CD8-positive, alpha-beta memory T cell (primary cell): ENCODE measurements at places on chromosomes 1 and 21. TPM values are rescaled to one million over a fixed set of nuclear protein-coding genes. Genes with fewer than 3 reads are reported as not detected.

The BRINP2 gene
- not detected for total RNA-seq

The ARHGEF2 gene
- total RNA-seq, result 176 TPM

The DAB1 gene
- not detected for total RNA-seq

The PGLYRP4 gene
- not detected for total RNA-seq

The KCNK1 gene
- 1.1 TPM for total RNA-seq

The LCE1C gene
- not detected for total RNA-seq

The ROR1 gene
- not detected for total RNA-seq

DNA sequence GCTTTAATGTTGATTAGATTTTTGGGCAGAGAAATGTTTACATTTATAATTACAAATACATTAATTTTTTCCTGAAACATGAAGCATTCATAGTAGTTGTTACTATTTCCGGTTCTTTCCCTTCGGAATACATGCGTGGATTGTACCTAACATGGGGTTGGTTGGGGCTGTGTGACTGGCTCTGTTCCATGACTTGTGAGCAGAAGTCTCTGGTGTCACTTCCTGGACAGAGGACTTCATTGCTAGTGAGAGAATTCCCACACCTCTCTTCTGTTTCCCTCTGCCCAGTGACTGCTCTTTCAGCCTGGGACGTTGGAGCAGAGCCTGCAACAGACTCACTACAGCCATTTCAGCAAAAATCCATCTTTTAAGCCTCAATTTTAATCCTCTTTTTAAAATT is 231.4 kb downstream of the GRIK1 start:
- H3K4me3 ChIP-seq, result no peak overlapping the region
- no peak overlapping the region for H3K27ac ChIP-seq
- no peak for DNase-seq
- no peaks in the 10 kb centered on the region for H3K4me1 ChIP-seq

DNA sequence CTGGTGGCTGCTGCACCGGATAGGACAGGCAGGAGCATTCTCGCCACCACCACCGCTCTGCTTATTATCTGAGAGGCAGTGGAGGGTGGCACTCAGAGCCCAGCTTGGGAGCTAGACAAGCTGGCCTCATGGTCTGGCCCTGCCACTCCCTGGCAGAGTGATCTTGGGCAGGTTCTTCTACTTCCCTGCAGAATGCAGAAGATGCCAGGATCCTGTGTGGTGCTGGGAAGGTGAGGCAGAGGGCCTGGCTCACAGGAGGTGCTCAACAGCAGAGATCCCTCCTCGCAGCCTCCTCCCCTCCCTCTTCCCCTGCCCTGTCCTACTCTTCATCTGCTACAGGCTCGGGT is 60.4 kb downstream of the ARHGEF10L start:
- no peaks in the 10 kb centered on the region for H3K4me1 ChIP-seq
- no peaks in the 10 kb centered on the region for H3K36me3 ChIP-seq
- no peaks in the 10 kb centered on the region for H3K27me3 ChIP-seq
- H3K27ac ChIP-seq, result no peak overlapping the region

- H3K27ac ChIP-seq, result no peak overlapping the region
- no peak for DNase-seq
These were observed 226.3 kb upstream of the B3GALT2 start for GRCh38 chr1:193412748-193413147.

DNA sequence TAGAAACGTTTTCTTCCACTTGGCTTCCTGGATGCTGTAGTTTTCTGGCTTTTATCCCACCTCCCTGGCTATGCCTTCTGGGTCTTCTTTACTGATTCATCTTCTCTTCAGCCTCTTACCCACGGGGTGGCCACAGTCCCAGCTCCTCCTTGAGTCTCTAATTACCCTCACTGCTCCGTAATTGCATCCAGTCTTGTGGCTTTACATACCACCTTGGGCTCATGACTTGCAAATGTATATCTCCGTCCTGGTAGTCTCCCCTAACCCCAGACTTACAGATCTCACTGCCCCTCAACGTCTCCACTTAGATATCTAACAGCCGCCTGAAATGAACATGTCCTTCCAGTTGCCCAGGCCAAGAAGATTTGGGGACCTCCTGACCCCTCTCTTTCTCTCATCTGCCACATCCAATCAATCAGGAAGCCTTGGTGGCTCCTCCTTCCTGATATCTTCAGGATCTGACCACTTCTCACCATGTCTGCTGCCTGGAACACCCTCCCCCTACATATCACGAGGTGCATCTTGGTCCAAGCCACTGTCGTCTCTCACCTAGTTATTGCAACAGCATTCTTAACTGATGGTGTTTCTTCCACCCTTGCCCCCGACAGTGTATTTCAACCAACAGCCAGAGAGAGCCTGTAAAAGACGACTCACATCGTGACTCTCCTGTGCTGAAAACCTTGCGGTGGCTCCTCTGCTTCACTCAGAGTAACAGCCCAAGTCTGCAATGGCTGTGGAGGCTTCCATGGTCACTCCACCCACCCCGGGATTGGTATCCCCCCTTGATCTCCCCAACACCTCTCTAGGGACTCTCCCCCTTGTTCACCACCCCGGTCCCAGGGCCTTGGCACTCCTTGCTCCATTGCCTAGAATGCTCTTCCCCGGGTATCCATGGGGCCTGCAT is 219.0 kb upstream of the POU3F1 start:
- no peaks in the 10 kb centered on the region for H3K4me1 ChIP-seq
- H3K36me3 ChIP-seq, result no peaks in the 10 kb centered on the region
- H3K4me3 ChIP-seq, result no peak overlapping the region
- DNase-seq, result no peak
- H3K27ac ChIP-seq, result no peak overlapping the region

DNA sequence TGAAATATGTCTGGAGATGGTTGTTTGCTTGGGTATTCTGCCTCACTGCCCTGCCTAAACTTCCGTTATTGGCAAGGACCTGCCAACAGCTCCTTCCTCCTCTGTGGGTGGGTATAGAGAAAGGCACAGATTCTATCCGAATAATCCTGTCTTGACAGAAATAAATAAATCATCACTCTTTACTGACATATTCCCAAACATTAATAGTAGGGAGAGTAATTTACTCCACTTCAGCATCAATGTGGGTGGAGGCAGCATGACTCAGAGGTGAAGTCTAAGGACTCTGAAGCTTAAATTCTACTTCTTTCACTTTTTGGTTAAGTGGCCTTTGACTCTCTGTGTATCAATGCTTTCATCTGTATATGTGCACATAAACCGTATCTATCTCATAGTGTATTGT is 2.9 kb downstream of the CD84 start:
- no peaks in the 10 kb centered on the region for H3K36me3 ChIP-seq
- DNase-seq, result no peak

DNA sequence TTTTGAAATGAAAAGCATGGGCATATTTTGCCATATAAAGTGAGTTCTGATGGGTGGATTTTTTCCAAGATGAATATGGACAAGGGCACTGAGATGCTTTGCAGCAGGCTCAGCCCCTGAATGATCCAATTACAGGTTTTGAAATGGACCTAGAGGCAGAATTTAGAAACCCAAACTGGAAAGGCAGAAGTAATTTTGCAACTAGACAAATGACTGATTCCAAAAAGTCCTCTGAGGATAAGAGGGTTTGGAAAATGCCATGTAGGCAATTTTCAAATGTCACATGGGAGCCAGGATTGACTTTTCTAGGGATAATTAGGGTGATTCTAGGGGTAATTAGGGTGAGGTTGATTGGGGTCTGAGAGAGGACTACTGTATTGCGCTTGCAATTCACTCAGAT is 148.9 kb upstream of the ZNF648 start:
- H3K27me3 ChIP-seq, result no peaks in the 10 kb centered on the region
- H3K27ac ChIP-seq, result no peak overlapping the region
- H3K4me1 ChIP-seq, result no peaks in the 10 kb centered on the region
- H3K4me3 ChIP-seq, result no peak overlapping the region

- DNase-seq, result no peak
- H3K4me3 ChIP-seq, result peak overlapping the region; percentile 95
- peaks cover 24% of the 10 kb centered on the region for H3K4me1 ChIP-seq
- no peaks in the 10 kb centered on the region for H3K27me3 ChIP-seq
- no peaks in the 10 kb centered on the region for H3K36me3 ChIP-seq
- H3K27ac ChIP-seq, result peak overlapping the region; percentile 93
These were observed 773 bp upstream of the DDX59 start for GRCh38 chr1:200670242-200671118.

- no peaks in the 10 kb centered on the region for H3K27me3 ChIP-seq
- H3K4me1 ChIP-seq, result no peaks in the 10 kb centered on the region
- H3K4me3 ChIP-seq, result no peak overlapping the region
- no peak overlapping the region for H3K27ac ChIP-seq
- H3K36me3 ChIP-seq, result no peaks in the 10 kb centered on the region
These were observed 143.7 kb downstream of the DNM3 start for GRCh38 chr1:171984850-171985485.

- no peaks in the 10 kb centered on the region for H3K27me3 ChIP-seq
- H3K36me3 ChIP-seq, result no peaks in the 10 kb centered on the region
- no peak overlapping the region for H3K4me3 ChIP-seq
These were observed 81.8 kb downstream of the AJAP1 start for GRCh38 chr1:4736254-4736653.

DNA sequence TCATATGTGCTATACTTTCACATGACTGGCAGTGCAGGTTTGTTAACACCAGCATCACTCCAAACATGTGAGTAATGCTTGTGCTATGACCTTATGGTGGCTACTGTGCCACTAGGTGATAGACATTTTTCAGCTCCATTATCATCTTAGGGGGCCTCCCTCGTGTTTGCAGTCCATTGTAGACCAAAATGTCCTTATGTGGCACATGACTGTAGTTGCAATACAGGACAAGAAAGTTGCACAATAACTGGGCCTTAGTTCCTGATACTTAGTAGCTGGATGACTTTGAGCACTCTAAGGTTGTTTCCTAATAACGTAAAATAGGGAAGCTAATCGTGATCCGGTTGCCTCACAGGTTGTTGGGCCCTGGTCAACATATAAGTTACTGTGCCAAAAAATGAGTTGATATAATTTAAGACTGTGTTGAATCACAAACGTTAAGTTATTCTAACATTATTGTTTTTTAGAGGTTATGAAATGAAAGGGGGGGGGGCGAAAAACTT is 511 bp upstream of the SNX27 start:
- H3K4me1 ChIP-seq, result peaks cover 18% of the 10 kb centered on the region
- no peaks in the 10 kb centered on the region for H3K27me3 ChIP-seq
- no peaks in the 10 kb centered on the region for H3K36me3 ChIP-seq

- no peak overlapping the region for H3K27ac ChIP-seq
- H3K4me3 ChIP-seq, result no peak overlapping the region
- H3K4me1 ChIP-seq, result no peaks in the 10 kb centered on the region
- no peaks in the 10 kb centered on the region for H3K27me3 ChIP-seq
- H3K36me3 ChIP-seq, result no peaks in the 10 kb centered on the region
These were observed 153.9 kb downstream of the ETS2 start for GRCh38 chr21:38959692-38960061.

DNA sequence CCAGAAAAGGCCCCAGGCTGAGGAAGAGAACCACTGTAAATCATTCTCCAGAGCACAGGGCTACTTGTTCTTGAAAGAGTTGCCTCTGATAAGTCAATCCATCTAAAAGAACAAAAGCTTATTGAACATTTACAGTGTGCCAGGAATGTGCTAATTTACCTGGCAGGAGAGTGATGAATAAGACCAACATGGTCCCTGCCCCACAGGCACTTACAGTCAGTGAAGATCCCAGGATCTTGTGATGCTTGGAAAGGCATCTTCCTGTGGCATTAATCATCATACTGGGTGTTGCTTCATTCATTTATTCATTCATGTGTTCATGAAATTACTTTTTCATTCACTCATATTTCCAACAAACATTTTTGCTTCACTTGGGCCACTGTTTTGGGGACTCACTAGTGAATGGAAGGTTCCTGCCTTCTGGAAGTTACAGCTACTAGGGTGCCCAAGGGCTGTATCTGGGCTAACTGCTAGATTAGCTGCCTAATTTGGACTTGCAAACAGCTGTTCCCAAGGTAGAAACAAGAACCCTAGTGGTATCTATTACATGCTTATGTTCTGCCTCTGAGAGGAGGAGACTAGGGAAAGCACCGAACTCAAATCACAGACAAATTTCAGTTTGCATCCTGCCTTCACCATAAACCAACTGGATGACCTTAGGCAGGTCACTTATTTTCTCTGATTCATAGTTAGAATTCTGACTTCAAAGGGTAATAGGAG is 133.5 kb downstream of the CLIC6 start:
- peaks cover 26% of the 10 kb centered on the region for H3K36me3 ChIP-seq
- H3K4me1 ChIP-seq, result peaks cover 3% of the 10 kb centered on the region

- H3K4me1 ChIP-seq, result no peaks in the 10 kb centered on the region
- no peak overlapping the region for H3K4me3 ChIP-seq
- no peaks in the 10 kb centered on the region for H3K36me3 ChIP-seq
- H3K27ac ChIP-seq, result no peak overlapping the region
- no peaks in the 10 kb centered on the region for H3K27me3 ChIP-seq
- no peak for DNase-seq
These were observed 66.1 kb upstream of the RHOU start for GRCh38 chr1:228669242-228669585.

DNA sequence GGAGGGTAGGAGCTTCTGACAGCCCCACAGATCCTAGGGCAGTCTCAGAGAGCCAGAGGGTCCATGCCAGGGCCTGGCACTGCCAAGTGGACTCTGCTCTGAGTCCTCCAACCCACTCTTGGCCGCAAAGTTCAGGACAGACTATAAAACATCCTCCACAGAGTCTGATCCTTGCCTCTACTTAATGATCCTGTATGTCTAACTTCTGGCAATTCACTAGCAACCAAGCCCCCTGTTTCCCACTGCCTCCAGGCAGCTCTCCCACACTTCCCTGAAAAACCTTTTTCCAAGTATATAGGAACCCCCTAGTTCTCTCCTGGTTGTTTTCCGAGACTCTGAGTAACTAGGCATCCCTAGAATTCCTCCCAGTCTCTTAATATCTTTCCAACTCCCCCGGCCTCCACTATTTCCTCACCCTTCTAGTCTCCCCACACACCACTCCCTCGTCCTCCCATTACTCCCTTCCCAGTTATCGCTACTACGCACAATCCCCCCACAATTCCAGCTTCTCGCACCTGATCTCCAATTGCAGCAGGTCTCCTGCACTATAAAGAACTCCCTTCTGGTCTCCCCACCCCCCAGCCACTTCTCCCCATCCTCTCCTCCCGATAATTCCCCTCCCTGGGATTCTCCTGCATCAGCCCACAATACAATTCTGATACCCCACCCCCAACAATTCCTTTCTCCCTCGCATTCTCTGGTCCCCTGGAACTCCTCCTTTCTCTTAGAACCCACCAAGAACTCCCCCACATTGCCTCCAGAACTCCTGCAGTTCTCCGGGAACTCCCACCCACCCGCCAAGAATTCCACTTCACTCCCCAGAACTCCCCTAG is 574 bp downstream of the IGSF9 start:
- no peak for DNase-seq
- peaks cover 25% of the 10 kb centered on the region for H3K27me3 ChIP-seq
- peaks cover 6% of the 10 kb centered on the region for H3K4me1 ChIP-seq
- peak overlapping the region; percentile 39 for H3K4me3 ChIP-seq
- H3K27ac ChIP-seq, result no peak overlapping the region

- no peak overlapping the region for H3K27ac ChIP-seq
- no peaks in the 10 kb centered on the region for H3K4me1 ChIP-seq
- H3K4me3 ChIP-seq, result no peak overlapping the region
- H3K36me3 ChIP-seq, result no peaks in the 10 kb centered on the region
These were observed 379.2 kb upstream of the ADAMTS5 start for GRCh38 chr21:27346041-27346448.
